ENCODE measurements at places on chromosomes 1 and 21. TPM values are rescaled to one million over a fixed set of nuclear protein-coding genes. Genes with fewer than 3 reads are reported as not detected.
A peak's percentile ranks its signal among the peaks of the same experiment; 100 is the strongest.

GRCh38 chr1:14602136-14602535, 3.7 kb downstream of the KAZN start:
- no peak for DNase-seq

- DNase-seq: no peak
Measured at GRCh38 chr1:16970132-16970910, 10.1 kb downstream of the MFAP2 start.

GRCh38 chr1:42933610-42934491, 24.8 kb downstream of the SLC2A1 start:
- DNase-seq: no peak

DNA sequence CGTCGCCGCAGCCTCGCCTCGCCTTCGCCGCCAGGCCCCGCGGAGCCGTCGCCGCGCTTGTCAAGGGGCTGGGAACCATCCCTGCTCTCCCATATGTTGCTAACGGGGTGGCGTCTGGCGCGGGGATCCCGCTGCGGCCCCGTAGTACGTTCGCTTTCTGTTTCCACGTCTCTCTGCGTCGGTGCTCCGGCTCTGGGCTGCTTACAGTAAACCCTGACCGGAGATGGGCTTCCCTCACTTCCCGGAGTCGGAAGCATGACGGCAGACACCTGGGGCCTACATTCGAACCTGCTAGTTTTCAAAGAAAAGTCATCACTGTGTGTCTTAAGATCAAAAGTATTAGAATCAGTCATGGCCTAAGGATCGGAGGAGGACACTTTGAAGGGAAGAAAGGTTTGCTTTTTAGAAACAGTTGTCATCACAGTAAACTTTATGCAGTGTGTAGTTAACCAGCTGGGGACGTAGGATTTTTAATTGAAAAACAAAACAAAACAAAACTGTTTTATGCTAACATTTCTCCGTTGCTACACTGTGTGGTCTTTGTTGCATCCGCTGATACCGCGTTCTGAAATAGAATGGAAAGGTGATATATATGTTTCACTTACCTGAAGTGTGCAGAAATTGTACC, 69.0 kb downstream of the SLC35A3 start:
- DNase-seq: peak; percentile 33

DNA sequence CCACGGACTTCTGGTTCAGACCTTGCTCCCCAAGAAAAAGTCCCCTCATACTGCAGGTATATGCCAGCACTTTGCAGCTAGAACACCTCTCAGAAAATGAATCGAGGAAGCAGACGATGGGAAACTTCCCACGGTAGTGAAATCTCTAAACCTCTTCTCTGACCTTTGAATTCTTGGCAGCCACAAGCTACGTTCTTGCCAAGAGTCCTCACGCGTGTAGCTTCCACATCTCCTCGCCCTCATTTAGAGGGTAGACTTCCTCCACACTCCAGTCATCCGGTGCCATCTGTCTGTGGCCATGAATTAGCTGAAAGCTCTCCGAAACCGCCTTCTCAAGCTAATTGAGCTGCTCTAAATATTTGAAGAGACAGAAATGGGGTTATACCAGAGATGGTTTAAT, 127.8 kb downstream of the RGS7 start:
- DNase-seq: no peak

- DNase-seq: no peak
Measured at GRCh38 chr1:34770891-34771504, 10.0 kb upstream of the GJB3 start.

DNA sequence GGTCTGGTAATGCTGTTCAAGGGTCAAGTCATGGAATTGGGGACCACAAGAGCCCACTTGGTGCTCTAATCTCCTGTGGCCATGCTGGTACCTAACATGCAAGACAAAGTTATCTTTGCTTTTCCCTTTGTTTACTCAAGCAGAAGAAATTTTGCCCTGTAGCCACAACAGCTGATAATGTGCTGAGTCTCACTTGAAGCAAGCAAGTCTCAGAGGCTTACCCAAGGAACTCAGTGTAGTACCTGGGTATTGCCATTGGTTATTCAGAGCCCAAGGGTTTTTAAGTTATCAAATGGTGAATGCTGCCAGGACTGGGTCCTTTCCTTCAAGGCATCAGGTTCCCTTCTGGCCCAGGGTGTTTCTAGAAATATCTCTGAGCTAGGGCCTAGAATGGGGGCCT, 198.9 kb upstream of the RNPC3 start:
- no peak for DNase-seq

- DNase-seq: no peak
Measured at GRCh38 chr1:54559111-54559548, 11.1 kb downstream of the ACOT11 start.

DNA sequence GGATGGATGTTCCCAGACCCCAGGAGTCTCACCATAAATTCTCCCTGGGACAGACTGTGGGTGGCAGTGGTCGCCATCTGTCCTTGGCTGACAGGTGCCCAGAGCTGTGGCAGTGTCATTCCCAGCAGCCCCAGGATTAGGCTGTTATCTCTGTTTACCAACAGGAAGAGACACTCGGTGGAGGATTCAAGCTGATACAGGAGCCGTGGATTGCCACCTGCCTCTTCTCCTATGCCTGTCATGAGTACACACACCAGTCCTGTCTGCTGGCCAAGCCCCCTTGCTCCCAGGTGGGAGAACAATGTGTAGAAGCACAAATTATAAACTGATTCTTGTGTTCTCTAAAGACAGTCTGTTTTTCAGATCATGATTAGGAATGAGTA, 152.6 kb downstream of the ETS2 start:
- no peak for DNase-seq

- DNase-seq: no peak
Measured at GRCh38 chr1:33908324-33908956, 44.6 kb downstream of the HMGB4 start.

GRCh38 chr1:183082650-183083049, 59.4 kb downstream of the LAMC1 start:
- DNase-seq: no peak

GRCh38 chr1:184888505-184888904, 85.8 kb downstream of the NIBAN1 start:
- no peak for DNase-seq

DNA sequence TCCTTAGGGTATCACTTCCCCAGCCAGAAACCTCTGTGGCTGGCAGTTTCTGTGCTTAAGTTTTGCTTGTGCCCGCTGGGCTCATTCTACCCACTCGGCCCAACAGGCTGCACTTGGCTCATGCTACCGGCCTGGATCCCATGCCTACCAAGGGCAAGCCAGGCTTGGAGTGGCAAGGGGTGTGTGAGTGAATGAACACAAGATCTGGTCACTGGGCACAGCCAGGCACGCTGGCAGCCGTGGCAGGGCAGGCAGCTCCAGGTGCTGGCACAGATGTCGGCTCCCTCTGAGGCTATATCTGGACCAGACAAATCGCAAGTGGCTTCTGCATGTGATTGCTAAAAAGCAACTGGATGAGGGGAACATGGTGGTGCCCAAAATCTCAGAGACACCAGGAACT, 740.5 kb upstream of the B3GALT2 start:
- DNase-seq: no peak

GRCh38 chr1:60978421-60979357, 103.7 kb upstream of the NFIA start:
- DNase-seq: no peak

- no peak for DNase-seq
Measured at GRCh38 chr1:62263006-62263813, 56.0 kb downstream of the KANK4 start.

DNA sequence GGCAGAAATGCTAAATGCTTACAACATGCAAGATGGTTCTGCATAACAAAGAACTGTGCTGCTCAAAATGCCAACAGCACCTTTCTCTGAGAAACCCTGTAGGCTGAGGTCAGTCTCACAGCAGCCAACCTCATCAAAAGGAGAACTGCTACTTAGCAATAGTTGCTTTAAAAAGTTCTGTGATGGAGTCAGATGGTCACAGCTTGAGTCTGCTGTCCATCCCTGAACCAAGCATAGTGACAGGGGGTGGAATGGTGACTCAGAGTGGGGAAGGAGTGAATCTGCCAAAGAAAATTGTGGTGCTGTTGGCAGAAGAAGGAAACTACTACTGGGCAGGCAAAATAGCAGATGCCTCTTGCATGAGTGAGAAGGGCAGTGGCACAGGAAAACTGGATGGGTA, 106.0 kb upstream of the FAM78B start:
- no peak for DNase-seq

DNA sequence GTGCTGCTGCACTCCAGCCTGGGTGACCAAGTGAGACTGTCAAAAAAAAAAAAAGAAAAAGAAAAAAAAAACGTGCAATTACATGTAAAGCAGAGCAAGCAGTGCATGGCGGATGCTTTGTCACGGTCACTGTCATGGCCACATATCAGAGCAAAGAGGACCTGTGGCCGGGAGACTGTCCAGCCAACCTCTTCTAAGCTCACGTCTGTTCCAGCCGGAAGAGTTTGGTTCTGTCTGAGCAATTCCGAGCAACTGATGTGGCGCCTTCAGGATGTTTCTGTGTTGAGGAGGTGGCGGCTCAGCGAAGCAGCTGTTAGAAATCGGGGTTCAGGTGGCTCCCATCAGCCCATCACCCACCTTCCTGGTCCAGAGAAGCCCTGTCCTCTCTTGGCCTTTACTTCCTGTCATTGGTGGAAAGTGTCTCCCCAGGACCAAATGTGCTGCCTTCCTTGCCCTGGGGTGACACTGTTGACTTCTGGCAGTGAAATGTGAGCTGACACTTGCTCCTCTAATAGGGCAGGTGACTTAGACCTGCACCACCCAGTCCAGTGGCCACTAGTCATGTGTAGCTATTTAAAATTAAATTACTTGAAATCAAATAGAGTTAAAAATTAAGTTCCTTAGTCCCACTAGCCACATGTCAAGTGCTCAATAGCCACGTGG, 59.9 kb downstream of the ARHGEF10L start:
- DNase-seq: no peak

- no peak for DNase-seq
Measured at GRCh38 chr1:100328133-100328532, 24.2 kb upstream of the CDC14A start.

DNA sequence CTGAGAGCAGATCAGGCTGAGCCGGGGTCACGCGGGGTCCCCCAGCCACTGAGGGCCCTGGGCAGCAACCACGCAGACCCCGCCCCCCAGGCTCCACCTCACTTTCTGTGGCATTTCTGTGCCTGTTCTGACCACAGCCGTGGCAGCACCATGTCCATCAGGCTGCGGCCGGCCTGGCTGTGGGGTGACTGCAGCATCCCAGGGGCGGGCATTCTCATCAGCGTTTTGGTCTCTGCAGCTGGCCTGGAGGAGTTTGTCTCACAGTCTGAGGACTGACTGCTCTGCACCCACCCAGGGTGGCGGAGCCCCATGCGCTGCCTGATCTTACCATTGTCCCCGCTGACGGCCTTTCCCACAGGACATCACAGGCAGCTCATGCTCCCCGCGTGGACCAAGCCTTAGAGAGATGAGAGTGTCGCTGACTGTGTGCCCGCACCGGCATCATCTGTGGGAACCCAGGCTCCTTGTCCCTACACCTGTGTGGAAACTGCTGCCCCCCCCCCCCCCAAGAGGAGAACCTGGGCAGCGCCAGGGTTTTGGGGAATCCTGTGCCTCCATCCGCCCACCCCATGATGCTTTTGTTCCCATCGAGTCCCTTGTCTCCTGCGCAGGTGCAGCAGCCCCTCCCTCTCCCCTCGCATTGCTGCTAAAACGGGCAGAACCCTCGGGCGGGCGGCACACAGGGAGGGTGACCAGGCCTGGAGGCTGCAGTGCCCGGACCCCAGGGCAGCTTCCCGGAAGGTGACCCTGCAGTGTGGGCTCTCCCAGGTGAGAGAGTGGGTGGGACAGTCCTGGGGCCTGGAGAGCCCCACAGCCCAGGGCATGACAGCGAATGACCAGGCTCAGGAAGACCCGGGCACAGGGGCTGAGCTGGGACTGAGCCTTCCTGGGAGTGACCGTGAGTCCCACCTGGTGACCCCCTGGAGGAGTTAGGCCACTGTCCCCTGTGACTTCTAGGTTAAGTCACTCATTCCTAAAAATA, 1.8 kb downstream of the KRTAP10-1 start:
- DNase-seq: no peak

GRCh38 chr1:184409011-184409410, 22.2 kb downstream of the C1orf21 start:
- no peak for DNase-seq

DNA sequence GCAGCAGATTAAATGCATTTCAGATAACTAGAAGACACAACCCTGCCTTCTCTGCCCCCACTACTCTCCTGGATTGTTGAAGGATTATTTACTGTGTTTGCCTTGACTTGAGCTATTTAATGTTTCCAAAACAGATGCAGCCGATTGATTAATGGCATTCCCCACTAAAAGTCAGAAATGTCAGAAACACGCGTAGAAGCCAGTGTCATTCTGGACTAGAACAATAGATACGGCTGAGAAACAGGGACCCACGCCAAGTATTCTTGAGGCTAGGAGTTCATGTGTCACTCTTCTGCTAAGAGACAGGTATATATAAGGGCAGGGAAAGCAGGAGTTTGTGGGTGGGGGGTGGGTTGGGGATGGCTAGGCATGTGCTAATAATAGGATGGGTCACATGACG, 366.7 kb upstream of the PROX1 start:
- no peak for DNase-seq

- DNase-seq: no peak
Measured at GRCh38 chr21:44993321-44994046, 53.7 kb downstream of the SLX9 start.

DNA sequence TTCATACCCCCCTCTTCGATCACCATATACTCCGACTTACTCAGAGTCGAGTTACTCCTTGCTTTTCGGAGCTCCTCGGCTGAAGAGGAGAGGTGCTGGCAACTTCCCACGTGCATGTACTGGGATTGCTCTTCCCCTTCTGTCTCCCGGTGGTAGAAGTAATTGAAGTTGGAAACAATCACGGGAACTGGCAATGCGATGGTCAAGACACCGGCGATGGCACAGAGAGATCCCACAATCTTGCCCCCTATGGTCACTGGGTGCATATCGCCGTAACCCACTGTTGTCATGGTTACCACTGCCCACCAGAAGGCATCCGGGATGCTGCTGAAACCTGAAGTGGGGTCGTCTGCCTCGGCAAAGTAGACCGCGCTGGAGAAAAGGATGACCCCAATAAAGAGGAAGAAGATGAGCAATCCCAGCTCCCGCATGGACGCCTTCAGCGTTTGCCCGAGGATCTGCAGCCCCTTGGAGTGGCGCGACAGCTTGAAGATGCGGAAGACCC, 1.5 kb downstream of the KCNA3 start:
- no peak for DNase-seq

DNA sequence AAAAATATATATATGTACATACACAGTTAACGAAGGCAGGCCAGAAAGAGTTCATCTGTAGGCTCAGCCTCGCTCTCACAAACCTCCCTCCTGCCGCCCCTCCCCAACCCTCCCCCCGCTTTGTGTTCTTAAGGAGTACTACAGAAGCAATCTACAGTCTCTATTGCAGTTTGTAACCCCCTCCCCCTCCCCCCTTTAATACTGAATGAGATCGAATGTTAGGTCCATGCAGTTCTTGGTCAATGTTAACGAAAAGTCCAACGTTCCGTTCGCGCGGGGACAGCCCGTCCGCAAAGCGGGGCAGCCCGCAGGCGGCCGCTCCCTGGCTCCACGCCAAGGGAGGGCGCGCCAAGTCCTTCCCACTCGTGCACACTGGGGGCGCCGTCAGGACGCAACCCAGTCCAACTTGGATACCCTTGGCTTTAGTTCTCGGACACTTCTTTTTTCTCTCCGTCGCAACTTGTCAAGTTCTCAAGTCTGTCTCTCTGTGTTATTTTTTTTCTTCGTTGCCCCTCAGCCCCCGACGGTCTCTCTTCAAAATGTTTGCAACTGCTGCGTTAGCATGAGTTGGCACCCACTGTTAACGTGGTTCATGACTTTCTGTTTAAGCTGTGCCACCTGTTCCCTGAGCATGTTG, 2.2 kb downstream of the JUN start:
- peak; percentile 53 for DNase-seq

KRTAP7-1 gene
- total RNA-seq: not detected

TNFAIP8L2 gene
- total RNA-seq: 4.0 TPM

AIRE gene
- total RNA-seq: 0.11 TPM

COL6A1 gene
- total RNA-seq: 678 TPM

KIAA1614 gene
- total RNA-seq: 5.8 TPM

SELP gene
- 13.1 TPM for total RNA-seq

Data from urinary bladder (tissue), 4 donors.